Activated naive CD4-positive, alpha-beta T cell treated with anti-CD3 and anti-CD28 coated beads, Interleukin-2, amount 50 U/mL, for 72 hours (primary cell): ENCODE measurements at places on chromosomes 5 and 9. TPM values are rescaled to one million over a fixed set of nuclear protein-coding genes. Genes with fewer than 3 reads are reported as not detected.

DNA sequence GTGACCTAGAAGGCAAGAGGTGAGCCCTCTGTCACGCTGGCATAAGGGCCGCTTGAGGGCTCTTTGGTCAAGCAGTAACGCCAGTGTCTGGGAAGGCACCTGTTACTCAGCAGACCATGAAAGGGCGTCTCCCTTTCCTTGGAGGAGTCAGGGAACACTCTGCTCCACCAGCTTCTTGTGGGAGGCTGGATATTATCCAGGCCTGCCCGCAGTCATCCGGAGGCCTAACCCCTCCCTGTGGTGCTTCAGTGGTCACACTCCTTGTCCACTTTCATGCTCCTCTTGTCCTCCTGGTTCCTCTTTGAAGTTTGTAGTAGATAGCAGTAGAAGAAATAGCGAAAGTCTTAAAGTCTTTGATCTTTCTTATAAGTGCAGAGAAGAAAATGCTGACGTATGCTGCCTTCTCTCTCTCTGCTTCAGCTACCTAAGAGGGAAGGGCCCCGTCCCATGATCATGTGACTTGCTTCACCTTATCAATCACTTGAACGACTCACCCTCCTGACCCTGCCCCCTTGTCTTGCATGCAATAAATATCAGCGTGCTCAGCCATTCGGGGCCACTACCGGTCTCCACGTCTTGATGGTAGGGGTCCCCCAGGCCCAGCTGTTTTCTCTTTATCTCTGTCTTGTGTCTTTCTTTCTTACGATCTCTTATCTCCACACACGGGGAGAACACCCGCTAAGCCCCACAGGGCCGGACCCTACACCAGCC lies 16.7 kb upstream of the SCGB3A1 start:
- DNase-seq: no peak

DNA sequence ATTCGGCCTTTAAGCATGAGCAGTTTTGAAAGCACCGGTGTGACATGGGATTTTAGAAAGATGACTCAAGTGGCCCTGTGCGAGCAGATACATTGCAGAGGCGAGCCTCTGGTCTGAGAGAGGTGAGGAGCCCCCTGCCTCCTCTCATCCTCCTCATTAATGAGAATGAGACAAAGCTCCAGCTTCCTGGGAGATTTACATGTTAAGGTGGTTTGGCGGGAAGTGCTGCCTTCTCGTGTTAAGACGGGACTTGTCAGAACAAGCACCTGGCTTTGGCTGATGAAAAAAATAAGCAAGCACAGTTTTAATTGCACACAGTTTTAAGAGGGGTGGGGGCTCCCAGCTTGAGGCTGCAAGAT lies 68.1 kb downstream of the ACTL7B start:
- DNase-seq: no peak

DNA sequence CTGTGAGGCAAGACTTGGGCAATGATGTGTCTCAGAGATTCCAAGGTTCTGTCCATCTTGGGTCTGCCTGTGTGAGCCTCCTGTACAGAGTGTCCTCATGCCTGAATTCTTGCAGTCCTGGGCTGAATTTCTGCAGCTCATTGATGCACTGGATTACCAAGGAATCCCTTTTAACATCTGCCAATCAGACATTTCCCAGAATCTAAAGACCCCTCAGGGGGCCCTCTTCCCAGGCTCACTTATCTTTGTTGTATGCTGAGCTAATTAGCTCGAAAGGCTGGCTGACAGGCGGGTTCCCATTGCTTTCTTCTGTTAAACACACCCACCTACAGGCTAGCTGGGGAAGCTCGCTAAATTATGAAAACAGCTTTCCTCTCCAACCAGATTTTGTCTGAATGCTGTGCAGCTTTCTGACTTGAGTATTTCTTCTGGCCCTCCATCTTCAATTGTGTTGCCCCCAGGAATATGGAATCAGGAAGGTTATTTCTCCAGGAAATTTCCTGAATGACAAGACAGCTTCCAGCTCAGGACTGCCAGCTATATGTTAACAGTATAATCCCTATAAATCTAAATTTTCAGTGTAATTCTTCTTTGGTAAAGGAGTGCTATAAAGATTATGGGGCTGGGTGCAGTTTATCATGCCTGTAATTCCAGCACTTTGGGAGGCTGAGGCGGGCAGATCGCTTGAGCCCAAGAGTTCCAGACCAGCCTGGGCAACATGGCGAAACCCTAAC lies at the start of gene LIX1:
Gene LIX1, minus strand, starts transcription at position 91 of the 734 bp plus-strand sequence. Its CDS starts 35 bp downstream, at position 56.
- DNase-seq: peak; percentile 23

GRCh38 chr5:121945261-121945660 lies 16.5 kb upstream of the SRFBP1 start:
- no peak for DNase-seq

DNA sequence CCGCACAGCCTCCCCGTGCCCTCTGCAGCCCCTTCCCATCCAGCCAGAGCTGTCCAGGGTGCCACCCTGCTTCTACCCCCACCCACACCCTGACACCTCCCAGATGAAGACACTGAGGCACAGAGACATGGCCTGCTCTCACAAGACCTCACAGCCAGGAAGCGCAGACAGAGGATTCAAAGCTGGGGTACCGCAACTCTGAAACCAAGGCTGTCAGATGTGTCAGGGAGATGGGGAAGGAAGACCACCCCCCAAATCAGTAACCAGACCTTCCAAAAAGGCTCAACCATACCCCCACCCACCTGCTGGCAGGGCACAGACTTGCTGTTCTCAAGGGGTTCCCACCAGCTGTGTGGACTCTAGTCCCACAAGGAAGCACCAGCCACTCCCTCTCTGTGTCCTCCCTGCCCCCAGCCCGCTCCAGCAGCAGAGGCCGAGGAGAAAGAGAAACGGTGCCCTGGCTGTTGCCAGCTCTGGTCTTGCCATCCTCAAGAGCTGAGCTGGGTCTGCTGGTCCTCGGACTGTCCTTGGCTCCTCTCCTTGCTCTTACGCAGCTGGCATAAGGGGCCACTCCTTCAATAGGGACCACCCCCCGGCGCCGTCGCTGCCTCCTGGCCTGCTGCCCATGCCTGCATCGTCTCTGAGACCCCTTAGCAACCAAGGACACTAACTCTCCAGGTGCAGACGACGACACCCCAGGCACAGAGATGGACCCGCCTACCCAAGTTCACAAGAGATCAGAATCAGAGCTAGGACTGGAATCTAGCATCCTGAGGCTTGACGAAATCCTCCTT lies 699 bp downstream of the AKNA start:
- no peak for DNase-seq

DNA sequence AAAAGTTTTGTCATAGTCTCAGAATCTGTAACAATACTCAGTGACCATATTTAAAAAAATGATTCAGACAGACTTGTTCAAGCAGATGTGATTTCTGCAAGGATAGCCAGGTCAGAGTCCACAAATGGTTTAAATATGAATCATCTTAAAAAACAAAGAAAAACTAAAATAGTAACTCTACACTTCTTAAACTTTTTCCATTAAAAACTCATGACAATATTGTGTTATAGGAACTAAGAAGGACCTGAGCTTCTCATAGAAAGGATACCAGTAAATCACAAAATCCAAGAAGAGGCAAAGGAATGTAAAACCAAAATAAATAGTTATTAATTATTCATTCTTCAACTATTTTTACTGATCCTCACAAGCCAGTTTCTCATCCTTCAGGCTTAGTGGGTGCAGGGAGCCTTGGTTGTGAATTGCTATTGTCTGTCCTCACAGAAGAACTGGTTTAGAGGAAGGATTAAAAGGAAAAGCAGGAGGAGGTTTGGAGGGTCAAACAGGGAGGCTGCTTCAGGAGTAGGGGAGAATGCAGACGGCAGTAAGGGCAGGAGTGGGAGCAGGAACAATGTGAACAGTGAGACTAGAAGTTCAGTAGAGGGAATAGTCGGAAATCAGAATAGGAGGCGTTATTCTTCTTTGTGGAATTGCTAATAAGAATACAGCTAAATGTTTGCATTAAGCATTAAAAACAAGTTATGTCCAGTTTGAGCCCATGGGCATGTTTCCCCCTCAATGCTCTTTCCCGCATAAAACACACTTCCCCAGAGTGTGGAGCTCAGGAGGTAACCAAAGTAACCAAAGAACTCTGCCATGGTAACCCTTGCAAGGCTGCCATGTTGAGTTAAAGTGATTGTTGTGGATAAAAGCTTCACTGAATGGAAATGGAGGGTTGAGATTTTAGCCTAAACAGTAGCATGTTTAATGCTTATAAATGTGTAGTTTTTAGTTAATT lies 110.7 kb downstream of the CCDC192 start:
- DNase-seq: no peak

DNA sequence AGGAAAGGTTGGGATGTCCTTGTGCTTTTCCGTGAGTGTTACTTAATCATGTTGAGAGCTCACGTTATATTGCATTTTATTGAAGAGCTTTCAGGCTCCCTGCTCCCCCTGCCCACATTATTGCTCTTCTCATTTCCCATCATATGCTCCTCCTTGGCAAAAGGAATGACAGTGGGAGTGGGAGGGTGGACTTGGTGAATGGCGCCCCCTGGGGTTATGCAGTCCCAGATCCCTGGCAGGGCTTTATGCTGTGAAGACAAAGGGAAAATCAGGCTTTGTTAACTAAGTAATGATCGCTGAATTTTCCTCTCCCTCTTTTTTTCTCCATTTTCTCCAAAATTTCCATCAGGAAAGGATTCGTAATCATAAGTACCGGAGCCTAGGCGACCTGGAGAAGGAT lies 166.6 kb downstream of the SMARCA2 start:
- peak; percentile 8 for DNase-seq

DNA sequence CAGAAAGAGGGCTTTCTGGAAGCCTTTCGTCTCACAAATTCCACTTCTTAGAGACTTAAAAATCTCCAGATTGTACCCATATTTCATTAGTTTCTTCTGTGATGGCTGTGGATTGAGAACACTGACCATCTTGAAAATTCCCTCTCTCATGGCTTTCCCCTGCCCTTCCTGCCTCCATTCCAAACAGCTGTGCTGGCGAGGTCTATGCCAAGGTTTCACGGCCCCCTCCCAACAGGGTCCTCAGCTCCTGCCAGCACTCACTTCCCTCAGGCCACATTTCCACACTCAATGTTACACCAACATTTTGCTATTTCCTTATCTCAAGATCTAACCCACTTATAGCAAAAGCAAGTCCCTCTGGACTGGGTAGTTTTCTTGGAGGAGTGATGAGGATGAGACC lies 40.3 kb upstream of the EQTN start:
- DNase-seq: no peak

DNA sequence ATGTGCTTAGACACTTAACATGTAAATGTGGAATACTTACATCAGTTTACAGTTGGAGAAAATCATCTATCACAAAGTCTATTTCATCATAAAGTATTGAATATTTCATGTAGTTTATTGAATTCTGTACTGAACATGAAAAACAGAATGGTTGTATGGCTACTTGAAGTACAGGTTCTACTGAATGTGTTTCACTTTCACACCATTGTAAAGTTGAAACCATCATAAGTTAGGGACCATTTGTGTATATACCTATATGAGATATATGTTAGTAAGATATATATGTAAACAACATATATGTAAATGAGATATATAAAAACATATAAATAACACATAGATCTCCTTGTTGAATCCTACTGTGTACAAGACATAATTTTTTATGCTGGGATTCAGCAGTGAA lies 63.0 kb upstream of the TAF11L2 start:
- DNase-seq: no peak

DNA sequence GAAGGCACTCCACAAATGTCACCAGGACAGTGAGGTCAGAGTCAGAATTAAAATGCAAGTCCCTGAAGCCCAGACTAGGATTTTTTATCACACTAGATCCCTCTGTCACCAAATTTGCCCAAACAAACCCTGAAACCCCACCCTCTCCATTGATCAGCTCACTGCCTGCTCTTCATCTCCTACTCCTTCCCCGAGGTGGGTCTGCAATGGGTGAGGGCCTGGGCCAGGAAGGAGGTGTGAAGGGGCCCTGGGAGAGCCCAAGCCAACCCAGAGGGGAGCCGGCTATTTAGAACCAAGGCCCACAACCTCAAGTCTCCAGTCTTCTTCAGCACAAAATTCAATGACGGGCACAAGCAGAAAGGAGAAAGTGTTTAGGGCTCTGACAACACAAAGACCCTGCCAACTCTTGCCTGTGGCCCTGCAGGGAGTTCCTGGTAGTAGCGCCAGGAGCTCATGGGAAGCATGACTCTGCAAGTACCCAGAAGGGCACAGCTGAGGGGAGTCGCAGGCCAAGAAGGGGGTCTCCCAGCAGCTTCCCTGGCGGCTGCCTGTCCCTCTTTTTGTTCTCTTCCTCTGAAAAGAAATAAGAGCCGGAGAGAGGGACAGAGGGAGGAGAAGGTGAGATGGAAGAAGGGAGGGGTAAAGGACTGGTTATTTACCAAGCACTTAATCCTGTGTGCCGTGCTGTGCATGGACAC lies 5.5 kb downstream of the FOXI1 start:
- DNase-seq: no peak

DNA sequence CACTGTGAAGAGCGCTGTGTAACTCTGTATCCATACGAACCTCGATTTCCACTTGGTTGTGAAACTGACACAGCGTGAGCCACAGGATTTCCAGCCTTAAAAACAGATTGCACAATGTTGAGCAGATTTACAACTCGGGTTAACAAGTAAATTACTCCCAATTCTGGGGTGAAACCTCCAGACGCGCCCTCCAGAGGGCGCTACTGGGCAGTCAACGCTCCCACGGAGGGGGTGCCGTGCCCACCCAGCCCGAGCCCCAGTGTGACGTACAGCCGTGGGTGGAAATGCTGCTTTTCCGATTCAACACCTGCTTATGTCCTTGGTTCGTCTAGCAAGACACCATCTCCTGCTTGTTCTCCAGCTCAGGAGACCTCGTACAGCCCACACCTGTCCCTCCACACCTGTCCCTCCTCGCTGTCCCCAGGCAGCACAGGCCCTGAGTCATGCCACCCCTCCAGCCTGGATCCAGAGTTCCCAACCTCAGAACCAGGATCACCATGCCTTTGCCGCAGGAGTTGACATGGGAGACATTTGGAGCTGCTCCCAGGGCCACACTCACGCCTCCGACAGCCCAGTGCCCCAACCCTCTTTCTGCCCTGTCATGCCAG lies 34.4 kb upstream of the SLC6A3 start:
- DNase-seq: no peak

- no peak for DNase-seq
Measured at GRCh38 chr9:33903157-33903780, 86.3 kb downstream of the UBE2R2 start.

Gene SPINK4
- total RNA-seq: not detected

Gene ADAM19
- total RNA-seq: 9.5 TPM

Gene MYORG
- total RNA-seq: 4.6 TPM
